ENCODE measurements at places on chromosomes 13 and 19.
A peak's percentile ranks its signal among the peaks of the same experiment; 100 is the strongest.

DNA sequence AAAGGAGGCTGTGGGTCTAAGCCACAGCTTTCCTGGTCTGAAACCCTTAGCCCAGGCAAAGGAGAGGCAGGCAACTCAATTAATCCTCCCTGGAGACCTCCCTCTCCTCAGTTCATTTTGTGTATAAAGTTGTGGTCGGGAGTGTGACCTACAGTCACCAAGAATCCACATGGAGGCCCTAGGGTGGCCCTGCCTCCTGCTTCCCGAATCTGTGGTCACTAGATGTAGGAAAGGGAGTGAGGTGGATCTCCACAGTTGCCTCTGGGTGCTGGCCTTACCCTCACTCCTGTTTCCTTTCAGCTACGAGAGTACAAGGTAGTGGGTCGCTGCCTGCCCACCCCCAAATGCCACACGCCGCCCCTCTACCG, 1.3 kb downstream of the RPL18A start:
- DNase-seq, result no peak

GRCh38 chr13:33480561-33480960, 195.0 kb upstream of the STARD13 start:
- no peak for DNase-seq

DNA sequence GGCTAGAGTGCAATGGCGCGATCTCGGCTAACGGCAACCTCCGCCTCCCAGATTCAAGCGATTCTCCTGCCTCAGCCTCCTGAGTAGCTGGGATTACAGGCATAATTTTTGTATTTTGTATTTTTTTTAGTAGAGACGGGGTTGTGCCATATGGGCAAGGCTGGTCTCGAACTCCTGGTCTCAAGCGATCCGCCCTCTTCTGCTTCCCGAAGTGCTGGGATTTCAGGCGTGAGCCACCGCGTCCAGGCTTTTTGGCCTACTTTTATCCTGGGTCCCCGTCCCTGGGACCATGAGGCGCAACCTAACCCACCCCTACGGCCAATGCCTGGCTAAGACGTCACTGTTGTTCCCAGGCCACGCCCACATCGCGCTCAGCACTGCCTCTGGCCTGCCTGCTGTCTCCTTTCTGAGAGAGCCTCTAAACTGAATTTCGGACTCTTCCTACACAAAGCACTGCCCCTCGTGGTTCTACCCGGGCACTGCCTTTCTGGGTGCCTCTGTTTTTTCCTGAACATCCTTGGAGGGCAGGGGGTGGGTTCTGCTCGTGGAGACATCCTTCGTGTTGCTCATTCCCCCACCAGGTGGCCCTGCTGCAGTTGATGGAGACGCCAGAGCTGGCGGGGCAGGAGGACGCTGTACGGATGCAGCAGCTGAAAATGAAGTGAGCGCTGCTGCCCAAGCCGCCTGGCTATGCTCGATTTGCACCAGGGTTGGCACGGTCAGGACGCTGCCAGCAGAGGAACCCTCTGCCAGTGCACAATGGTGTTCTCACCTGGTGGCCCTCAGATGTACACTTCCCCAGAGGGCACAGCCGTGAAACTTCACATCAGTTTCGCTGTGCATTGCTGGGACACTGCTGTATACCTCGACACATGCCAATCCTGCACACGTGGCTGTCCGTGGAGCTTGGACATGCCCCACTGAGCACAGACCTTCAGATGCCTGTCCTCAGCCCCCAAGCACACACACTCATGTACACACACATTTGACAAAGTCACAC, 2.0 kb downstream of the REX1BD start:
- DNase-seq, result peak; percentile 59

DNA sequence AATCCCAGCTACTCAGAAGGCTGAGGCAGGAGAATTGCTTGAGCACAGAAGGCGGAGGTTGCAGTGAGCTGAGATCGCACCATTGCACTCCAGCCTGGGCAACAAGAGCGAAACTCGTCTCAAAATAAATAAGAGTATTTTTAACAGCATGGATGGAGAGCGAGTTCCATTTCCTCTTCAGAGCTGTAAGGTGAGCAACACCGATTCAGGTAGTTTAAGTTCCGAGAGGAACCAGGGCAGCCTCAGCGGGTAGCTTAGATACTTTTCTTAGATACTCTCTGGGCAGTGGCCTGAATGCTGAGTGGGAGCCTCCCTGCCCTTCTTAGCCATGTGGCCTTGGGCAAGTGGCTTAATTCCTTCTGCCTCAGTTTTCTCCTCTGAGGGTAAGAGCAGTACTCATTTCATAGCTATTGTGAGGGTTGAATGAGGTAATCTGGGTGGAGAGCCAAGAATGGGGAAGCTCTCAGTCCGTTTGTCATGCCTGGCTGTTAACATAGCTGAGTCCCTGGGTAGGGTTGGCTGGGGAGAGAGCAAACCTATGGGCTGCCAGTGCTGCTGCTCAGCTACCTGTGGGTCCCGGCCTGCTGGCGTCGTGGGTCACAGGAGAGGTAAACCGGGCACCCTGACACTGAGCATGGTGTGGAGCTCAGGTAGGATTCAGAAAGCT, 4.1 kb downstream of the ATP11A start:
- no peak for DNase-seq

- no peak for DNase-seq
Measured at GRCh38 chr13:38624822-38625221, 62.1 kb upstream of the FREM2 start.

GRCh38 chr13:110330491-110331011, 23.5 kb downstream of the COL4A2 start:
- no peak for DNase-seq

DNA sequence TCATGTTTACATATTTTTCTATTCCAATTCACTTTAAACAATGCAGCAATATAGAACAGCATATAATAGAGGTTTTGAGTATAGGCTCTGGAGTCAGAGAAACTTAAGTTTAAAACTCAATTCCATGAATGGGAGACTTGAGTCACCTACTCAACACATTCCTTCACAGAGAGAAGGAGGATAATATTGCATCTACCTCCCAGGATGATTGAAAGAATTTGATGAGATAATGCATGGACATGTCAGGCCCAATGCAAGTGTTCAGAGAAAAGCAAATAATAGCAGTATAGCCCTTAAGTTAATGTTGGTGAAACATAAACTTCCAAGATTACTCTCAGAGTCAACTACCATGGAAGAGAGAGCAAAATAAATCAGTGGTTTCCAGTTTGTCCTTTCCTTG, 170.2 kb downstream of the DCLK1 start:
- no peak for DNase-seq

DNA sequence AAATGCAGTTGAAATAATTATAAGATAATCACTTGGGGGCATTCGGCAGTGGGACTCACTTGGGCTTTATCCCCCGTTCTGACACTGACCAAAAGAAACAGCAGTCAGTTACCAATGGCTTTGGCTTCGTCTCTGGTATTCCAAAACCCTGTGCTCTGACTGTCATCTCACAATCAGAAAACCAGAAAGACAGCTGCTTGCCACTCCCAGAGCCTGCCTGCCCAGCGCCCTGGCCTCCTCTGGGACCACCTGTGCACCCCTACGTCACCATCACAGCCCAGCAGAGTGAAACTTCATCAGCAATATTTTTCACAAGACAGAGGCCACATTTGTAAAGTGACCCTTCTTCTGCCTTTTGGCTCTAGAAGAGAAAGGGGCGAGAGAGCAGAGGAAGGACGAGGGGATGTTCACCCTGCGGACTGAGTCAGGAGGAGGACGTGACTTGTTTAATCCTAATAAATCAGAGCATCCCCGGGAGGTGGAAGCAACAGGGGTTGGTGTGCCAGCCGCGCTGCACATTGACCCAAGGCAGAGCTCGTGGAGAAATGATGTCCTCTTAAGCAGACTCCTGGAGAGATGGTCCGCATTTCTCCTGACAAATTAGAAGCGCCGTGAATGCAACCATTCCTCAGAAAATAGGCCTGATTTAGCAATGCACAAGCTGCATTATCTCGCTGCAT, 397.8 kb upstream of the ZNF507 start:
- no peak for DNase-seq

DNA sequence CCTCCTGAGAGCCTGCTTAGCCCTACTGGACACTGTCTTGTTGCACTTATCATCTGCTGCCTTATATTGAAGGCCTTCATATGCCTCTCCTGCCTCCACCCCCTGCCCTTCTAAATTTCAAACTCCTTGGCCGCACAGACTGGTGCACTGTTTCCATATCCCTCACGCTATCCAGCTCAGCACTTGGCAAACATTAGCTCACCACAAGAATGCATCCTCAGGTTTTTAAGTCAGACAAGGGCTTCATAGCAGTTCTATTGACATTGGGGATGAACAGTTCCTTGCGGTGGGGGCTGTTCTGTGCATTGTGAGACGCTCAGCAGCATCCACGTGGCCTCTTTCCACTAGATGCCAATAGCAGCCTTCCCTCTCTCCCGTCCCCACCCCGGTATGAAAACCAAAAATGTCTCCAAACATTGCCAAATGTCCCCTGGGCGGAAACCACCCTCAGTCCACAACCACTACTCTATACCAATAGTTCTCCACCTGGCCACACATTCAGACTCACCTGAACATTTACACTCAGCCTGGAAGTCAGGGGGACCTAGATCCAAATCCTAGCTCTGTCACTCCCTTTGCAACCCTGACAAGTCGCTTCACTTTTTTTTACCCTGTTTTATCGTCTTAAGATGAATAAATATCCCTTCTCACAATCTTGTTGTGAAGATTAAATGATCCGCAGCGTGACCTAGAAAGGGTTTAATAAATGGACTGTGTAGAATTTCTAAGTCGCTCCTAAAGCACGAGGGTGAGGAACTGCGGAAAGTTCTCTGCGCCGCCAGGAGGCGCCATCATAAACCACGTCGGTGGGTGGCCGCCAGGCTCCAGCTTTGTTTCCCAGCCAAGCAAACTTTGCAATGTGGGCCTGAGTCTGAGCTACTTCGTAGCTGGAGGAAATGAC, 3.6 kb upstream of the CEACAM3 start:
- DNase-seq, result no peak

- no peak for DNase-seq
Measured at GRCh38 chr19:22426901-22427300, 4.8 kb upstream of the ZNF98 start.

DNA sequence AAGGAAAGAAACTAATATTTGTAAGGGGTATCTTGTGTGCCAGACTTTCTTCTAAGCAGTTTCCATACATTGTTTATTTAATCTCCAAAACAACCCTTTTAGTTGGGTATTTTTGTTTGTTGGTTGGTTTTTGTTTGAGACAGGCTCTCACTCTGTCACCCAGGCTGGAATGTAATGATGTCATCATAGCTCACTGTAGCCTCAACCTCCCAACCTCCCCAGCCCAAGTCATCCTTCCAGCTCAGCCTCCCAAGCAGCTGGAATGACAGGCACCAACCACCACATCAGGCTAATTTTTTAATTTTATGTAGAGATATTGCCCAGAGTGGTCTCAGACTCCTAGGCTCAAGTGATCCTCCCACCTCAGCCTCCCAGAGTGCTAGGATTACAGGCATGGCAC, 41.2 kb upstream of the LSM14A start:
- no peak for DNase-seq

GRCh38 chr19:5048091-5048726, 79.3 kb downstream of the KDM4B start:
- peak; percentile 82 for DNase-seq

DNA sequence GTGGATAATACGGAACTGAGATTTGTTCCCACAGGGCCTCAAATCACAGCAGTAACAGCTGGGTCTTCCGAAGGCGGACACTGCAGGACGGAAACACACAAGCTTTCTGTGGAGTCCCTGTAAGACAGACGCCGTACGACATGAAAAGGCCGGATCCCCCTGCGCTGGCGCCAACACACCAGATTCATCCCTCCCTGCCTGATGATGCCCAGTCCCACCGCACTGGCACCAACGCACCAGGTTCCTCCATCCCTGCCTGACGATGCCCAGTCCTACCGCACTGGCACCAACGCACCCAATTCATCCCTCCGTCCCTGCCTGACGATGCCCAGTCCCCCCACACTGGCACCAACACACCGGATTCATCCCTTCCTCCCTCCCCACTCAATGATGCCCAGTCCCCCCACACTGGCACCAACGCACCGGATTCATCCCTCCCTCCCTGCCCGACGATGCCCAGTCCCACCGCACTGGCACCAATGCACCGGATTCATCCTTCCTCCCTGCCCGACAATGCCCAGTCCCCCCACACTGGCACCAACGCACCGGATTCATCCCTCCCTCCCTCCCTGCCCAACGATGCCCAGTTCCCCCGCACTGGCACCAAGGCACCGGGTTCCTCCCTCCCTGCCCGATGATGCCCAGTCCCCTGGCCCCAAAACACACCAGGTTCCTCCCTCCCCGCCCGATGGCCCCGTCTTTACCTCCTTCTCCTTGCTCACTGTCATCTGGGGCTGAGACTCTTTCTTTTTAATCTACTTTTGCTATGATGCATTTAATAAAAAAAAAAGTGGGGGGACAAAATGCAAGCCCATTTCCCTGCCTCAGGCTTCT, 55.1 kb downstream of the RASA3 start:
- DNase-seq, result no peak

DNA sequence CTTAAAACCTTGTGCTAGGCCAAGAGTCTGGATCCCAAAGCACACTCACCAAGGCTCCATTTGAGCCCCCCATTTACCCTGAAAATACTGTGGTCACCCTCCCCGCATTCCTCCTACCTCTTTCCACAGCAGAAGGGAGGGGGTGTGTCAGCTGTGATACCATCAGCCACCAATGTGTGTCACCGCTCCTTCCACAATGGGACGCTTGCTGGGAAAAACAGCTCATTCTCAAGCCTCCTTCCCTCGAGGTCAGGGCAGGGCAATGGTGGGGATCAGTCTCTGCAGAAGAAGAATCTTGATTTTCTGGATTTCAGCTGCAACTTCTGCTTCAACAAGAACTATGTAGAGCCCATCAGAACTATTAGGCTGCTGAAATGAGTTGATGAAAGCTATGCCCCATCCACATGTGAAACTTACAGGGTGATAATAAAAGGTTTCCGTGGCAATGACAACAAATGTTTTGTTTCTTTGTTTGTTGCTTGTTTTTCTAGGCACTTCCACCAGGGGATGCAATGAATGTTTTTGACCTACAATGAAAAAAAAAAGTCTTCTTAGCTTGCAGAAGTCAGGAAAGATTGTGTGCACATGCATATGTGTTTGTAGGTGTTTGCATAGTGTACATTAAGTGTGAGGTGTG, 26.4 kb upstream of the ZNF507 start:
- peak; percentile 21 for DNase-seq

GRCh38 chr19:42172261-42172660, 40.0 kb upstream of the POU2F2 start:
- DNase-seq, result no peak

GRCh38 chr13:30845297-30846214, 60.5 kb upstream of the MEDAG start:
- no peak for DNase-seq

- no peak for DNase-seq
Measured at GRCh38 chr13:31545616-31546015, 193.7 kb upstream of the RXFP2 start.

DNA sequence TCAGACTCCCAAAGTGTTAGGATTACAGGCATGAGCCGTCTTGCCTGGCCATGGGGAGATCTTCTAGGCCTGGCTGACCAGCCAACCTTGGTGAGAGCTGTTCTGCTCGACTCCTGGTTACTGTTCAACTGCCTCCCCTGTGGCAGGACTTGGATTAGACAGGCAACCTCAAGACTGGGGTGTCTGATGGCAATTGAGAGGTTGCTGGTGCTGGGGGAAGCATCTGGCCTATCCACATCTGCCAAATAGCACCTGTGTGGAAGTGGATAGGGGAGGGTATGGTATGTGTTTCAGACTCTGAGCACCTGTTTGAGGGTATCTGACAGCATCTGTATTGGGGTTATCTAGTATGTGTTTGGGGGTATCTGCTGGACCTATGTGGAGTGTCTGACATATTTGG, 44.7 kb downstream of the ARHGEF18 start:
- no peak for DNase-seq

GRCh38 chr13:32453981-32454380, 26.1 kb upstream of the N4BP2L1 start:
- DNase-seq, result no peak
